ENCODE measurements at places on chromosomes 13 and 19.

GRCh38 chr19:29054886-29055675 lies 157.9 kb downstream of the UQCRFS1 start:
- DNase-seq, result no peak

- no peak for DNase-seq
These were observed 58.1 kb downstream of the MRPL57 start for GRCh38 chr13:21234526-21234925.

GRCh38 chr13:41177616-41178015 lies 16.8 kb downstream of the KBTBD7 start:
- DNase-seq, result no peak

GRCh38 chr19:19026299-19026971 lies 6.9 kb downstream of the SUGP2 start:
- DNase-seq, result no peak
